ENCODE measurements at places on chromosomes 16 and 17.

DNA sequence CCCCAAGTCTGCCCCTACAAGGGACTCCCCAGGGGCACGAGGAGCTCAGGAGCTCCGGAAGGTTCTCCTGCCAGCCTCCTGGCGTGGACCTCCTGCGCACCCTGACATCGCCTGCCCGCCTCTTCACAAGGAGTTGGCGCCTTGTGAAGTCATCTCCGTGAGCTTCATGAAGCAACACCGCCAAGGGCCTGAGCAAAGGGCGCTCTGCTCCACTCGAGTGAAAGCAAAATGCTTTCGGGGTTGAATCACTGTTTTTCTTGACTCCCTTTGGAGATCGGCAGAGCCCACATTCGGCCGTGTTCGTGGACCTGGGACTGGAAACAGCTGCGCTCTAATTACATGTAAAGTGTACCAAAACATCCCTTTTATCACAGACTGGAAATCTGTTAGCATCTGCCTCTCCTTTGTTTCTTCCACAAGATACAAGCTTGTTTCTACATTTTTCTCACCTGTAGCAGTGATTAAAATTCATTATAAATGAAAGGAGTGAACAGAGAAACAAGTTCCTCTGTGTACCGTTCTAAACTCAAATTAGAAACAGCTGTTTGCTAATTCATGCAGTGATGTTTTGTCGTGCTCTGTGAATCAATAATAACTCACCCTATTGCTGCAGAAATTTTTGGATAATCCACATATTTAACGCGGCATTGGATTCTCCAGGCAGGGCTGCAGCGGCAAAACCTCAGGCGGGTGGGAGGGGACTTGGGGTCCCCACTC, 203.3 kb downstream of the ZNF423 start:
- no peak for DNase-seq

DNA sequence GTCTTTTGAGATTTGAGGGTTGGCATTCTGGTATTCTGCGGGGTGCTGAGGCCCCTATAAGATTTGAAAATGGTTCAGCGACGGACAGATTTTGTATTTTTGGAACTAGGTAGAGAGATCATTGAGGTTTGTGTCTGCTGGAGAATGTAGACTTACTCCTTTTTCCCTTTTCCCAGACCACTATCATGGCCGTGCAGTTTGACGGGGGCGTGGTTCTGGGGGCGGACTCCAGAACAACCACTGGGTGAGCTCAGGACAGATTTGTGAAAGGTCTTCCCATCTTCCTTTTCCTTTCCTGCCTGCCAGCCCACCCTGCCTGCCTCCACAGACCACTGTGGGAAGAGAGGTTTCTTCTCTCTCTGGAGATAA, 572 bp downstream of the PSMB6 start:
- DNase-seq = no peak

- DNase-seq = no peak
These were observed 139.1 kb downstream of the SOX9 start for GRCh38 chr17:72259922-72260321.

- no peak for DNase-seq
These were observed 4.4 kb upstream of the HOXB5 start for GRCh38 chr17:48597778-48598631.

DNA sequence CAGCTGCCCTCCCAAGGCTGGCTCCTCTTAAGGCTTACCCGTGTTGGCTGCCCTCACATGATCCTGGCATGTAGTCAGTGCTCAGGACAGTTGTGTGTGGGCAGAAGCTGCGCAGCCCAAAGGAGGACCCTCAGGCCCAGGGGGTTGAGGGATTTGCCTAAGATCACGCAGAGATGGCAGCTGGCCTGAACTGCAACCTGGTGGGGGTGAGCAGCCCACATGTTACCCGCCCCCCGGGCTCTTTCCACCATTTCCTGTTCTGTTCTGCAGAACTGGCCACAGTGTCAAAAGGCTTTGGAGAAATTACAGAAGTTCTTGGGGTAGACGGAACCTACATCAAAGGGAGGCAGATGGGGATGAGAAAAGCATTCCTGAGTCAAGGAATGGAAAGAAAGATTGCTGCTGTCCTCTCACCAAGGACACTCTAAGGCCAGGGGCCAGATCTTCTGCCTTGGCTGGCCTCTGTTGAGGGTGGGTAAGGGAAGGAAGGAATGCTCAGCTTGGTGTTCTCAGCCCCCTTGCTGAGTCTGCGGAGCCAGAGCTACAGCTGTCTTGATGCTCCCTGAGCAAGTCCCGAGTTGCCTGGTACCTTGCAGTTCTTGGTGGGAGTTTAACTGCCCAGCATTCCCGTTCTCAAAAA, 53.0 kb downstream of the EPN2 start:
- DNase-seq = no peak

GRCh38 chr16:10907757-10908045, 30.7 kb downstream of the CIITA start:
- no peak for DNase-seq

- no peak for DNase-seq
These were observed 92.6 kb upstream of the ASIC2 start for GRCh38 chr17:33385713-33386112.

GRCh38 chr16:73845238-73846006, 451.2 kb upstream of the PSMD7 start:
- peak; percentile 14 for DNase-seq

GRCh38 chr17:55743103-55743679, 7.7 kb upstream of the PCTP start:
- no peak for DNase-seq

GRCh38 chr17:64544742-64545141, 38.0 kb downstream of the CEP95 start:
- no peak for DNase-seq

Data from muscle of arm (tissue), 14 donors.